ENCODE measurements at places on chromosomes 7 and 10.

DNA sequence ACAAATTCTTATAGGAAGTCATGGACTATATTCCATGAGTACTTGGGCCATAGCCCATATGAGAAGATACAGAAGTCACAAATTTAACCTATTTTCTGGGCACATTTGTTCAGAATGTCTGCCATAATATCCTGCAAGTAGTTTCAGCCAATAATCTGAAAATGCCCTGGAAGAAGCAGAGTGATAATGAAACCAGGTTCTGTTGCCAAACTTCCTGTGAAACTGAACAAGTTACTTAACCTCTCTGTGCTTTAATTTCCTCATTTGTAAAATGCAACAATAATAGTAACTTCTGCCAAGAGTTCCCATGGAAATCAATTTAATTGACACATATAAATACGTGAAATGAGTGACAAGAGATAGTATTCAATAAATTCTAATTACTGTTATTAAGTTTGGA, 88.8 kb downstream of the SEMA3C start:
- DNase-seq: no peak

DNA sequence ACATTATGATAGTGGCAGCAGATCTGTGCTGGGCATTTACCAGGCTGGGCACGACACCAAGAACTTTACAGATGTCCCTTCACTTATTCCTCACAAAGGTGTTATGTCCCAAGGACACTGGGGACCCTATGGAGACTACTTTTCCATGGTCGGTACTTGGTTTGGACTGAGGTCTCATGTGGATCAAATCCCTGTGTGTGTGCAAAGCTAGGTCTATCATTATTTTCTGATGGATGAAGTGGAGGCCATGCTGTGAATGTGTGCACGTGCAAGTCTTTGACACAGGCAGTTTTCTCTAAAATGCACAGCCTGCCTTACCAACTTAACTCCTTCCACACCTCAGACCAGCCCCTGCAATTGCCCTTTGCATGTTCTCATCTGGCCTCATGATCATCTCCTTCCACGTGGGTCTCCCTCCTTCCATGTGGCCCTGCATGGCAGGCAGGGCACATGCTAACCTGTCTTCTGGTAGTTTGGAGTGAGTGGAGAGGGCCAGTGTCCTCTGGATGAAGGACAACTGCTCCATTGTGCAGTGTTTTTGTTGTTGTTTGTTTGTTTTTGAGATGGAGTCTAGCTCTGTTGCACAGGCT, 16.0 kb upstream of the ZNF273 start:
- no peak for DNase-seq

DNA sequence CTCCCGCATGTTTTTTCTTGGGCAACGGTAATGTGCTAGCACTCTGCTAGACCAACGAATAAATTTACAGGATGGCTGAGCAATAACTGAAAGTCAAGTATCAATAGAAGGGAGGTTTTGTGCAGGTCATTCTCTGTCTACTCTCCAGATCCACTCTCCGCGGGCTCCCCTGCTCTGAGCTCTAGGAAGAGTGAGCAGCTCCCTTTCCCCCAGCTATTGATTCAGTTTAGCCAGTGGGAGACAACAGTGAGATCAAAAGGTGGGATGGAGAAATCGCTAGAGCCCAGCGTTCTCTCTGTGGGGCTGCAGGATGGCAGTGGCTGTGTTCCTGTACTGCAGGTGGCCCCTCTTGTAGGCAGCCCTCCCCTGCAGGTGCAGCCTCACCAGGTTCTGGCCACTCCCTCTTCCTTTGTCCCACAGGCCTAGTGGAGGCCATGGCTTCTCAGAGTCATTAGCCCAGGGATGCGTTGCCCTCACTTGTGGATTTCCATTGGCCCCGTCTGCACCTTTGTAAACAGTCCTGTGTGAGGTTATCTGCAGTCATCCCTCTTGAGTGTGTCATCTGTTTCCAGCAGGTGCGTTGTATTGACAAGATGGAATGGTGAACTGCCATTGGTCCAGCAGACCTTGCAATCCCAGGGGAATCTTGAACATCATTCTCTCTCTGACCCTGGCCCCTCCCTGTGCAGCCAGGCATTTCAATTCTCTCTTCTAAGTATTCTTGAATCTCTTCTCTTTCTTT, 11.1 kb downstream of the MSRB2 start:
- DNase-seq: no peak

GRCh38 chr7:47867286-47867685, 81.0 kb downstream of the PKD1L1 start:
- DNase-seq: no peak

GRCh38 chr7:24793982-24794648, 36.9 kb upstream of the GSDME start:
- no peak for DNase-seq

DNA sequence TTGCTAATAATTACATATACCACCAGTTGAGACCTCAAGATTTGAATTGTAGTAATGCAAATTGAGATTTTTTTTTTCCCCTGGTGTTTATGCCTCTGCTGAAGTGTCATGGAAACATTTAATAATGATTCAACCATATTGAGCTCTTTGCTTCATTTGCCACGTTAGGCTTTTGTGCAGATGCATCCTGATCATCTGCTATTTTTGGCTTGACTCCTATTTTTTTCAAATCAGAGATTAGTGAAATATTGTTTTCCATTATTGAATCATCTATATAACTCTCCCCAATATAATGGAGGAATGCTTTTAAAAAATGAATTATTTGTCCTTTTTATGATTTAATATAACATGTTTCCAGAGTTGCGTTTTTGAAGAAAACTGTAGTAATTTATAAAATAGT, 115.1 kb downstream of the SRI start:
- peak; percentile 64 for DNase-seq

DNA sequence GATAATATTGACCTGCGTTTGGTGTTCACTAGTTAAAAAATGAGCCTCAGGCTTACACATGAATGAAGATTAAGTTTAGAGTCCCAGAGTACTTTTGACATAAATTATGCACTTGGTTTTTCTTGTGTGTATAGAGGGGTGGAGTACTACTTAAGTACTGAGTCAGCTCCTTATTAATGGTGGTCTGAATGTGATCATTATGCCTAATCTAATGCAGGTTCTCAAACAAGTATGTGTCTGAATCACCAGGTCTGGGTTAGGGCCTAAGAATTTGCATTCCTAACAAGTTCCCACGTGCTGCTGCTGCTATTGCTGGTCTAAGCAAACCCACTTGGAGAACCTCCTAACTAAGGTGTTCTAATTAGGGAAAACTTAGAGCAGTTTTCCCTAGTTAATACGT, 30.7 kb upstream of the STOX1 start:
- DNase-seq: no peak

DNA sequence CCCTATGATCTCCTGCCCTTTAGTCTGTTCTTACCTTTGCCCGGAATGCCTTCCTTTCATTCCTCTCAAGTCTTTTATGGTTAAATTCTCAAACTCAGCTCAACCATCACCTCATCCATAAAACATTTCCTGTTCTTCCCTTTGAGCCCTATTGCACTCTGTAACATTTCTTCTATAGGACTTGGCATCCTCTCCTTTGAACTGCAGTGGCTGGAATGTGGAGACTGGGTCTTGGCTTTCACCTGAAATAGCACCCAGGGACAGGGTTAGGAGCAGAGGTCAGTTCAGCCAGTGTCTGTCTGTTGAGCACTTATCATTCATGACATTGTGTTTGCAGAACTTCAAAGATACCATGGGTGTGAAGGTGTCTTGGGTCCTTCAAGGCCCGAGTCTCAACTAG, 7.2 kb downstream of the NFE2L3 start:
- DNase-seq: no peak

GRCh38 chr10:15290150-15290549, 80.9 kb downstream of the FAM171A1 start:
- DNase-seq: no peak

DNA sequence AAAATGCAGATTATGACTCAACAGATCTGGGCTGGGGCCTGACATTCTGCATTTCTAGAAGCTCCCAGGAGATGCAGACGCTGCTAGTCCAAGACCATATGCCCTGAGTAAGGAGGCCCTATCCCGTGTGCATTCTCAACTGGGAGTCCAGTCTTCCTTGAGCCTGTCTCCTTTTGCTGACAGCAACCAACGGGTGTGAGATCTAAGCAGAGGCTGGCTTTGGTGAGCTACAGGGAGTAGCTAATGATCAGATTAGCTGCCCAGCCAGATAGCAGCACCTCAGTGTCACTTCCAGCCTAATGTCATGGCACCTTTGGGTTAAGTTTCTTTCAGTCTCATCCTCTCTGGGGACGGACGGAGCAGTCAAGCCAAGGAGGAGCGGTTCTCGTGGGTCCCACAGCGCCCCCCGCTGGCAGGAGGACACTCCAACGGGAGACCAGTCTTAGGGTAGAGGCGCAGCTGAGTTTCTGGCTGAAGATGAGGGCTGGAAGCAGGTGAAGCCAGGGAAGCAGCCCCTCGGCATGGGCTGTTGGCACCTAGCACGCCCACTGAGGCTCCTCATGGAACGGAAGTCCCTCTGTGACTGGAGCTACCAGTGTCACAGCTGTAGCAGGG, 154.0 kb downstream of the CCDC3 start:
- DNase-seq: peak; percentile 26

DNA sequence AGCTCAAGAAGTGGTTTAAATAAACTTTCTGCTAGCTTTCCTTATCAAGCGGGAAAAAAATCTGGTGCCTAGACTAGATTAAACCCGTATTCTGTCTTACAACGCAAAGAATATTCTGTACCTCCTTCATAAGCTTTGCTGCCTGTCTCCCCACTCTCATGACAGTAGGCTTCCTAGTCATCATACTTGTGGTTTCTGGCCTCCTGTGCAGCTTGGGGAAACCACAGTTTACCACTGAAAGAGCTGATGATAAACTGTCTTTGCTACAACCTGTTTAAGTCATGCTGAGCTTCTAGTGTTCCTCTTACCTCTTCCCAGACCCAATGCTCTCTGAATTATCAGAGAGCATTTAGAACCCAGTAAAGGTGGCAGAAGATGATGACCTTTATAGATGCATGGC, 55.0 kb downstream of the PODXL start:
- peak; percentile 88 for DNase-seq

GRCh38 chr7:115679976-115680375, 350.6 kb downstream of the TFEC start:
- peak; percentile 57 for DNase-seq

- DNase-seq: peak; percentile 83
Observed at GRCh38 chr7:142603870-142604448, 145.3 kb upstream of the PRSS1 start.

- peak; percentile 43 for DNase-seq
Observed at GRCh38 chr7:74026903-74027682, 880 bp upstream of the ELN start.

GRCh38 chr7:104255194-104255593, 47.4 kb upstream of the ORC5 start:
- no peak for DNase-seq

DNA sequence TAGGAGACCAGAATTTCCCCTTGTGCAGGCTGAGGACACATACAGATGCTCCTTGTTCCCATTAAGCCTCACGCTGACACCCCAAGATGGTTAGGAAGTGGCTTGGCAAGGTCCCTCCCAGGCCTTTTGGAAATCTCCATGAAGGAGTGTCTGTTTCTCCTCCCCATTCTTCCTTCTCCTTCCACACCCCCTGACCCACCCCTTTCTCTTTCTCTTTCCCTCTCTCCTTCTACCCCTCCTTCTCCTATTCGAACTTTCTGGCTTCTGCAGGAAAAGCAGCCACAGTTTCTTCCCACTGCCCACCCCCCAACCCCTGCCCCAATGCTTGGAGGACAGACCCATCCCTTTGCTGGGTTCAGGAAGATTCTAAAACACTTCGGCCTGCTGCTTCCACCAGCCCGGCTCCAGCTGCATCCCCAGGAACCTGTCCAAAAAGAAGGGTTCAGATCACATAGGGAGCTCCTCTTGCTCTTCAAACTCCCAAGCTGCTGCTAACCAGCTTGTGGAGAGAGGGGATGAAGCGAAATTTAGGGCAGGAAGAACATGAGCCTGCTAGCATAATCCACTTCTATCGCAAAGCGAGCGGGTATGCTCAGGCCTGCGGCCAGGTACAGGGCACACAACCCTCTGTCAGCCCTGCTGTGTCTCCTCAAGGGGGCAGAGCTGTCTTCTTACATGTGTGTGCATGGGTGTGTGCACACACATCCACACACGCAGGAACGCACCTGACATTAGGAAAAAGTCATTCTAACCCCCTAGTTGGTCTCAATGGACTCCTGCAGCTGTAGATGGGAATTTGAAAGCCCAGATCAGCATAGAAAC, 80.4 kb downstream of the PPP1R3C start:
- no peak for DNase-seq

GRCh38 chr10:72503241-72503640, 122.6 kb downstream of the MICU1 start:
- DNase-seq: no peak

DNA sequence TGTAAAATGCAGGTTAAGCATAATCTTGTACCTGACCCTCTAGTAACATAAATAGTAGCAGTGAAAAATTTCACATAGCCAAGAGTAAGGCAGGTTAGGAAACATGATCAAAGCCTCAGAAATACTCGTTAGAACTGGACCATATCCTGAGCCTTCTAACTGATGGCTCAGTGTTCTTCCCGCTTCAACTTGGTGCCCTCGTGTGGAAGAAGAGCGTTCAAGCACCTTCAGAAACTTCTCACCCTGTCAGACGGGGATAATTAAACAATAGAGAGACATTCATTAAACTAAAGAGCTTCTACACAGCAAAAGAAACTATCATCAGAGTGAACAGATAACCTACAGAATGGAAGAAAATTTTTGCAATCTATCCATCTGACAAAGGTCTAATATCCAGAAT, 124.5 kb downstream of the MYOF start:
- DNase-seq: peak; percentile 74

Data from common myeloid progenitor, CD34-positive (primary cell).